Suppressor macrophage treated with lipopolysaccharide for 1 hour (primary cell): ENCODE measurements at places on chromosomes 11 and 22.

GRCh38 chr22:19720999-19721329, 2.4 kb upstream of the GP1BB start:
- DNase-seq: no peak

- DNase-seq: no peak
Observed at GRCh38 chr11:119185981-119186634, 833 bp downstream of the NHERF4 start.

DNA sequence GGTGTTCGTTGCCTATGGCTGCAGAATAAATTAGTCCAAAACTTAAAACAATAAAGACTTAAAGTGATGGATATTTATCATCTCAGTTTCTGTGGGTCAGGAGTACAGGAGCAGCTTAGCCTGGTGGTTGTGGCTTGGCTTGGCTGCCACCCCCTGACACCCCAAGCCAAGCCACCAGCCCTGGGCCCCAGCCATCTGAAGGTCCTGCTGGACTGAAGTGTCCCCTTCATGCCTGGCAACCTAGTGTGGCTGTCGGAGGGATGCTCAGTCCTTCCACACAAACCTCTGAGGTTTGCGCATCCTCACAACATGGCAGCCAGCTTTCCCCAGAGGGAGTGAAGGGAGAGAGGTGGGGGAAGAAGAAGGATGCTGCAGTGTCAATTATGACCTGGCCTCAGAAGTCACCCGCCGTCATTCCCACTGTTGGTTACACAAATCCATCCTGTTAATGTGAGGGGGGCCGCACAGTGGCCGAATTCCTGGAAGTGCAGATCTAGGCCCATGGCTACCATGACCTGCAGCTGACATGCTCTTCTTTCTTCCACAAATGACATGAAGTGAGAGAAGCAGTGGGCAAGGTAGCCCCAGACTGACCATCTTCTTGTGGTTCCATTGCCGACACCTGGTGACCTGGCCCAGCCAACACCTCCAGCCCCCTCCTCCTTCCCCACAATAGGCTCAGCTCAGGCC, 31.1 kb downstream of the IGF2 start:
- no peak for DNase-seq

GRCh38 chr22:40472051-40472450, 101.7 kb downstream of the SGSM3 start:
- DNase-seq: no peak

DNA sequence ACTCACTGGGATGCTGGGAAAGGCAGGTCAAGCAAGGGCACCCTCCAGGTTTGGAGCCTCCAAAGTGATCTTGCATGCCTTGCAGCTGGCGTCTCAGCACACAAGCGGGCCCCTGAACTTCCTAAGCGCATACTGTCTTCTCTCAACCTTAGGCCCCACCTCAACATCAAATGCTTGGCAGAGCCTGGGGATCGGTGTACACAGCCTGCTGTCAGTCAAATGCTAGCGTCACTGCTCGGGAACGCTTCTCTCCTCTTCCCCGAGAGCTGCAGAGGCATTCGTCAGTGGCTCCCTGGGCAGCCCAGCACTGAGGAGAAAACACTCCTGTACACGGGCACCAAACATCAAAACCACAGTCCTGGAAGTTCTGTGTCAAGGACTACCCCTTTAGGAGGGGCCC, 124.9 kb downstream of the C11orf58 start:
- no peak for DNase-seq

GRCh38 chr11:122032317-122032716, 83.7 kb downstream of the BLID start:
- DNase-seq: no peak

DNA sequence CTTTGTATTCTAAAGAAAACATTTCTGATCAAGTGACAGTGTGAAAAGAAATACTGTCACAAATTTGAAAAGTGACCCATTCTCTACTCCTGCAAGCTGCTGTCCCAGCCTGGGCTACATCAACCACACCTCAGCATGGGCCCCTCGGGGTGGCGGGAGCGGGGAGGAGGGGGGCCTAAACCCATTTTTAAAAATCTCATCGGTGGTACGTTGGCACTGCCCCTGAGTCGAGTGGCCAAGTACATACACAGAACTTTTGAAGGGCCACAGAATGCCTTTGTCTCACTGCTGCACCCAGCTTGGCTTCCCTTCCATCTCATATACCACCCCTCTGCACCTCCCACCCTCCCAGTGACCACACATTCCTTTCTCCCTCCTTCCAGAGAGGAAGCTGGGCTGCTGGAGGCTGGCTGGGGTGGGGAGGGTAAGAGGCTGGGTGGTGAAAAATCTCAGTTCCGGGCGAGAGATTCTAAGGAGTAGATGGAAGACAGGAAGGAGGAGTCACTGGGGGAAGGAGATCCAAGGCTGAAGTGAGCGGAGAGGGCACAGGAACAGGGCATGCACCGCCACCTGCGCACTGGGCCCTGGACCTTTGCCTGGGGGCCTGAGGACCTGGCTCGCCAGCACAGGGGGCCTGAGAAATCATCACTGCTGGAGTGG, 21.1 kb downstream of the FXYD6 start:
- no peak for DNase-seq

- DNase-seq: no peak
Observed at GRCh38 chr11:134786636-134787035, 374.6 kb upstream of the B3GAT1 start.

DNA sequence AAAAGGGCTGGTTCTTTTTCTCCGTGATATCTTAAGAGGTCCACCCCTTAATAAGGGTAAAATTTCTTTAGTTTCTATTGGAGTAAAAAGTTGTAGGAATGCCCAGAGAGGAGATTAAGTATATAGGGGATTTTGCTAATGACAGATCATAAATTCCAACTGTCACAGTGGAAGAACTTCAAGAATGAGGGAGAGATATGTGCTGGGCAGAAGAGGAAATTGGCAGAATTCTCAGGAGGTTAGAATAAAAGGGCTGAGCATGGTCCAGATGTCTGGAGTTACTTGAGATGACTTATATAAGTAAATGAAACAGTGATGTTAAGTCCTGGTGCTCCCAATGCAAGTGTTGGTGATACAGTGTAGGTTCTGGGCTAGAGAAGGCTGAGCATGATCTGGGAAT, 417.6 kb upstream of the ARHGAP42 start:
- DNase-seq: no peak
